ENCODE measurements at places on chromosomes 16 and 17.

GRCh38 chr17:70208825-70209555 is 39.7 kb downstream of the KCNJ2 start:
- ATAC-seq = no peak

- ATAC-seq = no peak
These were observed 61.8 kb downstream of the SMG6 start for GRCh38 chr17:2241823-2242222.

DNA sequence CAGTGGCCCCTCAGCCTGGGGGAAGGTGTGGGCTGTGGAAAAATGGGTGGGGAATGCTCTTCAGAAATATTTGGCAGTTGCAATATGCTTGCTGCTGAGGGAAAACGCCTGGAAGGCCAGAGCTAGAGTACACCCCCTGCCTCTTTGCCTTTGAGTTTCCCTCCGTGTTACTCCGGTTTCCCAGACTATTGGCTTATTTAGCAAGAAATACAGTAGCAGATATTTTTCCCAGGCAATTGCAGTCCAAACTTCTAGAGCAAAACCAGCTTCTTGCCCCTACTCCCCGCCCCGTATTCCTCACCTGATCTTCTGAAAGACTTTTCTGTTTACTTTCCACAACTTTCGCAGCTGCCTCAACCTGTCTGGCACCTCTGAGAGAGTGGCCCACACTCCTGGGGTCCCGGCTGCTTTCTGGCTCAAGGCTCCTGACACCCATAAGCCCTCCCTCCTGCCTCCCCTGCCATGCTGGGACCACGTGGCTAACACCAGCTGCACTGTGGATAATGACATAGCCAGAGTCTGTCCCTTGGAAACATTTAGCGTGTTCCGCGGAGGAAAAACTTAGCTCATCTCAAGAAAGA is 45.8 kb upstream of the HELZ start:
- ATAC-seq = no peak

GRCh38 chr16:27108826-27109665 is 42.3 kb downstream of the C16orf82 start:
- ATAC-seq = no peak

DNA sequence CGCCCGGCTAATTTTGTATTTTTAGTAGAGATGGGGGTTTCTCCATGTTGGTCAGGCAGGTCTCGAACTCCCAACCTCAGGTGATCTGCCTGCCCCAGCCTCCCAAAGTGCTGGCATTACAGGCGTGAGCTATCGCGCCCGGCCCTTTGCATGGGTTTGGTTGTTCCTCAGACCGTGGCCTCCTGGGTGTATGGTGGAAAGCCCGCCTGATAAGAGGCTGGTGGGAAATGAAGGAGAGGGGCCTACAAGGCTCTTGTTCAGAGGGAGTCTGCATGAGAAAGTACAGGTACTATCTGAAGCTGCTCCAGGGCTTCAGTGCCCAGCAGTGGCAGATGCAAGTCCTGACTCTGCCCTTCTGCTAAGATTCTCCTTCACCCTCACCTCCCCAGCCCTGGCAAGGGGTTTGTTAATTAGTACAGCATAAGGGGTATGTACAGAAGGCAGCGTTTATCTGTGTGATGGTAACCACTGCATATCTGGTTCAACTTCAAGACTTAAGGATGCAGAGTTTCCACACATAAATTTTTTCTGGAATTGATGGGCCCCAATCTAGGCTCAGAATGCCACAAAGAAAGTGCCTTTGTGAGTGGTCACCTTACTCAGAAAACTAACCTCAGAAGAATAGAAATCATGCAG is 24.2 kb downstream of the GRB7 start:
- no peak for ATAC-seq

DNA sequence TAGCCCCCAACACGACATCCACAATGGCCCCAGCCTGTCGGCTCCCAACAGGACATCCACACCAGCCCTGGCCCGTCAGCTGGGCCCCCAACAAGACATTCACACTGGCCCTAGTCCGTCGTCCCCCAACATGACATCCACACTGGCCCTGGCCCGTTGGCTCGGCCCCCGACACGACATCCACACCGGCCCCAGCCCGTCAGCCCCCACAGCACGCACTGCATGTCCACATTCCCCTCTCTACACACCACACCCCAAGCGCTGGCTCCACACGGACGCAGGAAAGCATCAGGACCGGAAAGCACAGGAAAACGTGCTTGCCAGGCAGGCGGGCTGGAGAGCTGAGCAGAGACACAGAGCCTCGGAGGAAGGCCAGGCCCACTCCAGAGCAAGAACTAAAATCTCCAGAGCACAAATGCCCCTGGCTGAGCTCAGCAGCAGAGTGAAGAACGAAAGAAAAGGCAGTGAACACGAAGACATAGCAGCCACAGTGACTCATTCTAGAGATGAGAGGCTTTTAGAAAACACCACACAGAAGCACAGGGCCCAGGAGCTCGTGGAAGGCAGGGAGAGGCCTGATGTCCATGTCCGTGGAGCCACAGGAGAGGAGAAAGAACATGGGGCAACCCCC is 50.6 kb downstream of the LMF1 start:
- peak; percentile 50 for ATAC-seq

- no peak for ATAC-seq
These were observed 601.7 kb downstream of the MAF start for GRCh38 chr16:78998879-78999278.

- ATAC-seq = no peak
These were observed 10.1 kb upstream of the COL1A1 start for GRCh38 chr17:50211249-50212120.

DNA sequence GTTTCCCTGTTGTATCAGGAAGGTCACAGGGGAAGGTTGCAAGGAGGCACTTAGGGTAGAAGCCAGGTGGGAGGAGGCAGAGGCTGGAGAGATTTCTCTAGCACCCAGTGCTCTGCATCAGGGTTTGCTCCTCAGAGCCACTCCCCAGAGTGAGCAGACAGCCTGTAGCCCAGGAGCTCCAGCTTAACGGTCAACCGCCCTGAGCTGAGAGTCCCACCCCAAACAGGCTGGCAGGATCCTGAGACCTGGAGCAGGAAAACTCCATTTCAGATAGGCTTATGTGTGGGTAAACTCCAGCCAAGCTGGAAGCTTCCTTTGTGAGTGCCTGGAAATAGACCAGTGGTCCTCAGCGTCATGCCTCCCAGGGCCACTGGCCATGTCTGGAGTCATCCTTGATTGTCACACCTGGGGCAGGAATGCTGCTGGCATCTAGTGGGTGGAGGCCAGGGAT is 37.9 kb downstream of the MPRIP start:
- ATAC-seq = no peak

GRCh38 chr16:8686879-8687278 is 12.5 kb downstream of the ABAT start:
- no peak for ATAC-seq

GRCh38 chr16:57373117-57373947 is 1.0 kb downstream of the CX3CL1 start:
- ATAC-seq = no peak

GRCh38 chr17:11644265-11645212 is 46.3 kb downstream of the DNAH9 start:
- ATAC-seq = peak; percentile 40

GRCh38 chr17:74633326-74633725 is 9.8 kb upstream of the CD300E start:
- ATAC-seq = no peak

- ATAC-seq = no peak
These were observed 74.1 kb upstream of the TBX2 start for GRCh38 chr17:61325382-61326073.

DNA sequence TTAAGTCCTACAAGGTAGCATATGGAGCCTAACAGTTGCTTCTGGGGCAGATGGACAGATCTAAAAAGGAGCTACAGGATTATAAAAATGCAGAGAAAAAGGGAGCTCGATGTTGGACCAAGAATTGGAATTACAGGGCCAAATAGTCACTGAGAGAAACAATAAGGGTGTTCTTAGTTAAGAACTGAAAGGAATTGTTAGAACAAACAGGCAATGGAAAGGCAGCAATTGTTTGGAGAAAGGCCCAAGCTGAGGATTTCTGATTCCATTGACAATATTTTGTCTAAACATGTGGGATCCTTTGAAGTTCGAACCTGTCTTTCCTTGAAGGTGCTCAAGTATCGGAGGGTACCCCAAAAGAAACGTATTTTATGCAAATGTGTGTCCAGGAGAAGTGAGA is 513.6 kb upstream of the CDH8 start:
- no peak for ATAC-seq

DNA sequence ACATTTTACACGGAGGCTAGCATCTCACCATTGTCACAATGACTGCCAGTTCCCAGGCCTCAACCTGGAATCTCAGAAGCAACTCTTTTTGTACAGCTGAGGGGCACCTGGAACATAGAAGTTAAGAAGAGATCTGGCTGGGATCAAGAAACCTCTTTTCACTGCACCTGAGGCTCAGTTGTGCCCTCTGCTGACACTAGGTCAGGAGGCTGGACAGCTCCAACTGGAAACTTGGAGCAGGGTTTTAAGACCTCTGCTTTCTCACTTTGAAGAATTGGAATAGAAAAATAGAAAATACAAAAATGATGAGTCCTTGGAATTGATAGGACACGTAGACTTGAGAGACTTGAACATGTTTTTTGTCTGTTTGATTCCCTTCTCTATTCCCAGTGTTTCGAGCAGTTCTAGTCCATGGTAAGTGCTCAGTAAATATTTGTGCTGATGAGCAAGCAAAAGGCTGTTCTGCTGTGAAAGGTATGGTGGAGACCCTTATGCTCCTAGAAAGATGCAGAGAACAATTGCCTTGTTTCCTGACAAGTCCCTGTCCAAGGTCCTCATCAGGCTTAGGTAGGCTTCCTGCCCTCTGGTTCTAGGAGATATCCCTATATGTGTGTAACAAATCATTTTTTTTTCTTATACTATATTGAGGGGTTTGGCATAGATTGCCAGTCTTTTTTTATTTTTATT is 13.6 kb upstream of the PPM1D start:
- ATAC-seq = no peak

- no peak for ATAC-seq
These were observed 18.5 kb downstream of the TBKBP1 start for GRCh38 chr17:47712330-47713023.

- ATAC-seq = no peak
These were observed 1.0 kb downstream of the MED1 start for GRCh38 chr17:39450051-39450450.

- no peak for ATAC-seq
These were observed 1.3 kb upstream of the UNC45B start for GRCh38 chr17:35146214-35146833.

- ATAC-seq = peak; percentile 75
These were observed 3.3 kb downstream of the HOXB2 start for GRCh38 chr17:48541577-48542113.

Measured in gastroesophageal sphincter (tissue), 4 donors.